ENCODE measurements at places on chromosomes 3 and 15. TPM values are rescaled to one million over a fixed set of nuclear protein-coding genes. Genes with fewer than 3 reads are reported as not detected.

GRCh38 chr3:43345246-43345645 is 58.9 kb downstream of the SNRK start:
- no peak for DNase-seq

DNA sequence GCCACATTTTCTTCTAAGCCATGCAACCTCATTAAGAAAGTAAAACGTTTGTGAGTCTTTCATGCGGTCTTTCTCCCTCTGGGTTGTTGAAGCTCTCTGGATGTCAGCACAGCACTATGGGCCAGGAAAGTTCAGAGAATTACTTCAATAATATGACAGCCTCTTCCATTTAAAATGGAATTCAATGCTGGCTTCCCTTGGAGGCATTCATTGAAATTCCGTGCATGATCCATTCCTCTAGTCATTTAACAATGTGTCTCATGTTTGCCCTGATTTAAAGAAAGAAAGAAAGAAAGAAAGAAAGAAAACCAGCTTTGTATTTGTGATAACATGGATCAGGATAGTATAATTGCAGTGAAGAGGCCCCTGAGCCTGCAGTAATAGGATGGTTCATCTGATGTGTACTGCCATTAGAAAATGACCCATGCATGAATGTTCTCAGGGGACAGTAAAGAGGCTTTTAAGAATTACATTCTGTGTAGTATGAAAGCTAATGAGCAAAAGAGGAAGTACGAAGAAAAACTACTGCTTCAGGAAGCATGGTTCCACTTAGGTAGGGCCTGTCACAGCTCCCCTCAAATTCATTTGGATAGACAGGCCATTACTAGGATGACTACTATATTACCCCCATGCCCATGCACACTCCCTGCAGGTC is 146.0 kb downstream of the ARPP21 start:
- DNase-seq, result no peak

- no peak for DNase-seq
Measured at GRCh38 chr3:42865256-42865655, 10.4 kb downstream of the CYP8B1 start.

The CD96 gene
- total RNA-seq, result 0.28 TPM

All from IMR-90 (cell line).